A549 (cell line): ENCODE measurements at places on chromosomes 5 and 9.

DNA sequence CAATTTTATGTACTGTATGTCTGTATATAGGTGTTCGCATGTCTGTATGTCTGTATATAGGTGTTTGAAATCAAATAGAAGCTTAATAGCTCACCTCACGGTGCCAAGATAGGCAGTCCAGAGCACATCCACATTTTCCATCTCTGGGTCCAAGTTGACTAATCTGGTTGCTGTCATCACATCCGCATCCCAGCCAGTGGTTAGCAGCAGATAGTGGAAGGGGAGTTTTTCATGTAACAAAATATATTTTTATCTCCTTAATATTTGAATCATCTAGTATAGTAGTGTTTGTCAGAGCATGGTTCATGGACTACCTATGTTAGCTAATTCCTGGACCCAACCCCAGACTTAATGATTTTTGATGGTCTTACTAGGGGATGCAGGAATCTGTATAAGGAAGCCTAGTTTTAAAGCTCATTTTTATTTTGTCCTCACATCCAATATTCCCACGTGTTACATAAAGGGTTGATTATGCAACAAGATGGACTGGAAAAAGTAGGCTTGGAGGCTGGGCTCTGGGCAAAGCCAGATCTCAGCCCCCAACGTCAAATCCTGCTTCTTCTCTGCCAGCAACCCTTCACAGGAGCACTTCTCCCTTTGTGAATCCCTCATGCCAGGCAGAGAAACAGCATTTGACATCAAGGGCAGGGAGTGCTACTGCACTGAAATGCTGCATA, 219.7 kb downstream of the ZSWIM6 start:
- no peak for DNase-seq

DNA sequence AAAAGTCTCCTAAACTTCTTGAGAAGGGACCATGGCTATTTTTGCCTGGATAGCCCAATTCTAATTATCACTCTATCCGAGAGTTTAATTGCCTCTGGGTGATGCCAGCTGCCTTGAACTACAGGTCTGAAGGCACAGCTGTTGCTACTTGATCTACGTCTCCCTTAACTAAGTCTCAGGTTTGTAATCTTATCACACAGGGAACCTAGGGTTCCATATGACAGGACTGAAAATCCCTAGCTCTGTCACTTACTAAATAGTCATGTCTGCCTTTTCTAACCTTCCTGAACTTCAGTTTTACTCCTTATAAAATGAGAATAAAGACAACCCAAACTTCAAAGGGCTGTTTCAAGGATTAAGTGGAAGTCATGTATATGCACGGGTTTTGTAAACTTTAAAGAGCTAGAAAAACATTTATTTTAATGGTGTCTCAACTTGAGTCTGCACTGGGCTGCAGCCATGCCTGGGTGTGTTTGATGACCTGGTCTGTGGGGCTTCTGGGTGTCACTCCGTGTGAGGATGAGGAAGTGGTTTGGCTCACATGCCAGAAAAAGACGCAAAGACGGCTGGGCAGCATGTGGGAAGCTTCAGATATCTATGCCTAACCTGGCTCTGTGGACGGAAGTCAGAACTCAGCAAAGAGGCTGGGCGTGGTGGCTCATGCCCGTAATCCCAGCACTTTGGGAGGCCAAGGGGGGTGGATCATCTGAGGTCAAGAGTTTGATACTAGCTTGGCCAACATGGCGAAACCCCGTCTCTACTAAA, 129.3 kb upstream of the SLC44A1 start:
- DNase-seq, result no peak

DNA sequence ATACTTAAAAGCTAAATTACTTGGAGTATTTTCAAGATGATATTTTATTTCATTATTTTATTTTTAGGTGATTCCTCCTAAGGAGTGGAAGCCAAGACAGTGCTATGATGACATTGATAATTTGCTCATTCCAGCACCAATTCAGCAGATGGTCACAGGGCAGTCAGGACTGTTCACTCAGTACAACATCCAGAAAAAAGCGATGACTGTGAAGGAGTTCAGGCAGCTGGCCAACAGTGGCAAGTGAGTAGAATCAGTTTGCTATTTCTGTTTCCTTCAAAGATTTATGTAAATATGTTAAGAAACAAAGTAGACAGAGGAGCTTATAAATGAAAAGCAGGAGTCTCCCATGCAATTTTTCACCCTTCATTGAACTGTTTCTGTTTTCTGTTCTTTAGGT, 47.8 kb downstream of the KDM4C start:
- DNase-seq, result peak; percentile 5

GRCh38 chr5:148469501-148469935, 85.8 kb downstream of the FBXO38 start:
- no peak for DNase-seq

DNA sequence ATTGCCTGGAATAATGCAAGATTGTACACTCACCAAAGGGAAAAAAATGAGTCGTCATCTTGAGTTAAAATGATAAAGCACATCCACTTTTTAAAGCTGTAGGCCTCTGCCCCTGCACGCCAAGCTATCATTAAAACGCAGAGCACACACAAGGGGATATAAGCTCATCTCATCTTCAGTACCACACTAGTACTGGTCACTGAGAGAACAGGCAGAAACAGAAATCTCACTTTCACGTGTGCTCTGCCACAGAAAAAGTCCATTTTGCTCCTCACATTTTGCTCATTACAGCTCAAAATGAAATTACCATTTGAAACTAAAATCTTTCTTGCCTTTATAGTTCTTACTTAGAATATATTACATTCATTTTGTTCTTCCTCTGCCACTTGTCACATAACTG, 99.2 kb upstream of the SLC30A5 start:
- no peak for DNase-seq

DNA sequence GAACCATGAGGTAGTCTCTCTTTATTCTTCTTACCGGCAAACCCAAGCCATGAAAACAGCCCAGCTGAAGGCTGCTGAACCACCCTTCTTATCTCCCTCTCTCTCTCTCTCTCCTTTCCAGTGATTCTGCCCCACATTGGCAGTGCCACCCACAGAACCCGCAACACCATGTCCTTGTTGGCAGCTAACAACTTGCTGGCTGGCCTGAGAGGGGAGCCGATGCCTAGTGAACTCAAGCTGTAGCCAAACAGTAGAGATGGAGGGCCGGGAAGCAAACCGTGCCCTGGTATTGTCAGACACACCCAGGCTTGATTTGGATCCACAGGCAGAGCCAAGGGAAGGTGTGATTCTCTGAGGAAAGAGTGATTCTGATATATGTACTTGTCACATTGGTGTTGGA, 14.0 kb downstream of the GRHPR start:
- DNase-seq, result no peak

- no peak for DNase-seq
Observed at GRCh38 chr5:137753691-137754187, 424 bp downstream of the HNRNPA0 start.

- DNase-seq, result no peak
Observed at GRCh38 chr9:124311283-124311682, 53.5 kb downstream of the NEK6 start.

DNA sequence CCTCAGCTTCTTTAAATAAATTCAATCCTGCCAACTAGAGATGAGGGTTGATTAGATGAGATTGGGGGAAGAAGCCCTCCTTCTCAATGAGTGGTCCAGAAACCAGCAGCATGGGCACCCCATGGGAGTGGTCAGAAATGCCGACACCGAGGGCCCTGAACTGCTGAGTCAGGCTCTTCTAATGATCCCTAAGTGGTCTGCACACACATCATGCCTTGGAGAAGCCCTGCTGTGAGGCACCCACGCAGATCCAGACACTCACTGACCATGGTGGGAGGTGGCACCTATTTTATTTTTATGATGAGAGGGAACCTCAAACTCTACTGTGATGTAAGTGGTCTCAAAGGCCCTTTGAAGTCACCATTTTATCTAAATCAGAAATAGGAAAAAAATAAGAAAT, 72.3 kb upstream of the BOD1 start:
- peak; percentile 52 for DNase-seq

DNA sequence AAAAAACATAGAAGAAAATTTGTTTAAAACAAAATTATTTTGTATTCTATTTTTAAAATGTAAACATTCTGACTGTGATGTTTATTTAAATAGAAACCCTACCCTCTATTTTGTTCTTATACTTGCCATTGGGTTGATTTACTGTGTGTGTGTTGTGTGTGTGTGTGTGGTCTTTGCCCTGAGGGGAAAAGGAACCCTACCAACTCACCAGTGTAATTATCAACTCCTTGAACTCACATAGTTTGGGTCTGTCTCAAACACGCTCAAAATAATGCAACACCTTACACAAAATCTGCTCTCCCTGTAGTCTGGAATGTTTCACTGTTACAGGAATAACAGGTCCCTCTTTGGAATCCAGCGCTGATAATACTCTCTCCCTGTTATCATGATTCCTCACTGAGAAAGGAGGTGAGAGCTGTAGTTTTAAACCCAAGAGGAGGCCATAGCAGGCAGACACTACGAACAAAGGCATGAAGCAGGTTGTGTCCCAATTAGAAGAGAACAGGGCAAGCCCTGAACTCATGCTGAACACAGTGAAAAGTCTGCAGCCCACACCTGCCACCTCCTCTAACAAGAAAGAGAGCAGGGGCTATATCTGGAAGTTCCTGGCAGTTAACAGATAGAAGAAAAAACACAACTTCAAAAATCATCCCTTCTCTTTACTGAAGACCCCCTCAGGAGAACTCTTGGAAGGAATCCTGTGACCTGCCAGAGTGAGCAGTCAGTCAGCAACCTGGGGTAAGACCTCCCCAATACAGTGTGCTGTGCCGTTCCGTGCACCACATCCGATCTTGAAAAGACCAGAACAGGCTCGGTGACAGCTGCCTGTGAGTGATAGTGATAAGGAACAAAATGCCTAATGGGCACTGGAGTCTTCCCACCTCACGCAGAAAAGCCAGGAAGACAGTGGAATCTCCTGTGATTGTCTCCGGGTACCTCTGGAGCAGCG, 608.1 kb upstream of the ADAMTS16 start:
- DNase-seq, result no peak

DNA sequence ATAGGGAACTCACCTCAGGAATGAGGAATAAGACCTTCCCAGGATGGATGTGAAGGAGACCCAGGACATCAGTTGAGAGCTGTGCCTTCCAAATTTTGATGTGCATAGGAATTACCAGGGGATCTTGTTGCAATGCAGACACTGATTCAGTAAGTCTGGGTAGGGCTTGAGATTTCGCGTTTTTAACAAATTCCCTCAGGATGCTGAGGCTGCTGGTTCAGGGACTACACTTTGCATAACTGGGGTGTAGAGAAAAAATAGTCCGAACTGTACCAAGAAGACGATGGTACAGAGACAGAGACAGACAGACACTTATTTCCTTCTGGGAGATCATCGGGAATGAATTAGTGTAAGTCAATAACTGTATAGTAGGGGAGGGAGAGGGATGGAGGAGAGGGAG, 82.3 kb upstream of the FREM1 start:
- no peak for DNase-seq

- DNase-seq, result no peak
Observed at GRCh38 chr9:113532809-113533190, 69.3 kb downstream of the RGS3 start.

DNA sequence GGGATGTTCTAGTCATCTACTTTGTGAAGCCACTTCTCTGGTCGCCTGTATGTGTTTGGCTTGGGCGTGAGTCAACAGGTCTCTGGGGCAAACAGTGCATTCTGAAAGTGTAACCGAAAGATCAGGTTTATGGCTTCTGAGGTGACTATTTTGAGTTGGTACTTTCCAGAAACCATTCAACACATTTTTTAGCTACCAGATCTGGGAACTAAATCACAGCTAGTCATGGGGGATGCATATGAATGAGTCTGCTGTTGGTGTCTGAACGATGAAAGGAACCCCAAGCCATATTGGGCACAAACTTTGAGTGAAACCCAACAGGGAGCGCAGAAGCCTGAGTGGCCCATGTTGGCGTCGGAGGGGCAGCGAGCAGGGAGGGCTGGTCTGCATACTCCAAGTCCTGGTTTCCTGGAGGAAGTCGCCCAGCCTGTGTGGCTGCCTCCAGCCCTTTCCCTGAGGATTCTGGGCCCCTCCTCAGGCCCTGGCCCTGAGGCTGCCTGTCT, 35.3 kb downstream of the UBE2QL1 start:
- DNase-seq, result no peak
